ENCODE measurements at places on chromosomes 1 and 21.

DNA sequence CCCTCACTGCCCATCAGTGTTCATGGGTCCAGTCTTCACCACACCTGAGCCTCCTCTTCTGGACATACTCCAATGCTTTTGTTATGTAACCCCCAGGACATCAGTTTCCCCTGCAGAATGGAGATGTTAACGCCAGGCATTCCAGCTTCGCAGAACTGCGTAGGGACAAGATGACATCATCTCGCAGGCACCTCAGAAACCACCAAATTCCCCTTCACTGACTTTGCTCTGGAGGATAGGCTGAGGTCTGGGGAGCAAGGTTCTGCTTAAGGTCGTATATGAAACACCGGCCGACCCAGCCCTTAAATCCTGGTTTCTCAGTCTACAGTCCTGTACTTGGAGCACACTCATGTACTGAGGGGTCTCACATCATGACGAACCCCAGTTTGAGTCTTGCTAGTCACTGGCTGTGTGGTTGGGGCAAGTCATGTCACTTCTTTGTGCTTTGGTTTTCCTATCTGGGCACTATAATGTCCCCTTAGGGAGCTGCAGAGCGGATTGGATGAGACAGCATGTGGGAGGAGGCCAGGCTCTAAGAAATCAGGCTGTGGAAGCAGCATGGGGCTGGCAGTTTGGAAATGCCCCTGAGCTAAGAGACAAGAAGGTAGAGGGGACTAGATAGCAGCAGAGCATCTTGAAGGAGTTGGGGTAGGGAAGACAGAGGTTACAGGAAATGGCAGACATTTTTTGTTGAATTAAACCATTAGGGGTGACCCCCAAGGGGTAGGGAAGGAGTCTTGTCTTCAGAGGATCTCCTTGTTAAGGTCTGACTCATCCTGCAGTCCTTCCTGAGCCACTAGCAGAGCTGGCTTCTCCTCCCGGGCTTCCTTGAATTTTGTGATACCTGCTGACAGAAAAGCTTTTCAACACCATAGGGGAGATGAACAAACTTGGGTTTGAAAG, 138.3 kb downstream of the FOXD2 start:
- DNase-seq = peak; percentile 80

- peak; percentile 81 for DNase-seq
These were observed 319.2 kb upstream of the SPAG17 start for GRCh38 chr1:118504221-118504644.

GRCh38 chr1:181525104-181525721, 41.9 kb downstream of the CACNA1E start:
- no peak for DNase-seq

- DNase-seq = no peak
These were observed 125.1 kb upstream of the MAGI3 start for GRCh38 chr1:113265196-113265595.

GRCh38 chr1:152042030-152042429, 5.2 kb upstream of the S100A11 start:
- DNase-seq = no peak

- DNase-seq = no peak
These were observed 40.5 kb downstream of the C1orf87 start for GRCh38 chr1:60033066-60033465.
